Nucleus accumbens (tissue), 56 donors: ENCODE measurements at places on chromosomes 12 and 14.

DNA sequence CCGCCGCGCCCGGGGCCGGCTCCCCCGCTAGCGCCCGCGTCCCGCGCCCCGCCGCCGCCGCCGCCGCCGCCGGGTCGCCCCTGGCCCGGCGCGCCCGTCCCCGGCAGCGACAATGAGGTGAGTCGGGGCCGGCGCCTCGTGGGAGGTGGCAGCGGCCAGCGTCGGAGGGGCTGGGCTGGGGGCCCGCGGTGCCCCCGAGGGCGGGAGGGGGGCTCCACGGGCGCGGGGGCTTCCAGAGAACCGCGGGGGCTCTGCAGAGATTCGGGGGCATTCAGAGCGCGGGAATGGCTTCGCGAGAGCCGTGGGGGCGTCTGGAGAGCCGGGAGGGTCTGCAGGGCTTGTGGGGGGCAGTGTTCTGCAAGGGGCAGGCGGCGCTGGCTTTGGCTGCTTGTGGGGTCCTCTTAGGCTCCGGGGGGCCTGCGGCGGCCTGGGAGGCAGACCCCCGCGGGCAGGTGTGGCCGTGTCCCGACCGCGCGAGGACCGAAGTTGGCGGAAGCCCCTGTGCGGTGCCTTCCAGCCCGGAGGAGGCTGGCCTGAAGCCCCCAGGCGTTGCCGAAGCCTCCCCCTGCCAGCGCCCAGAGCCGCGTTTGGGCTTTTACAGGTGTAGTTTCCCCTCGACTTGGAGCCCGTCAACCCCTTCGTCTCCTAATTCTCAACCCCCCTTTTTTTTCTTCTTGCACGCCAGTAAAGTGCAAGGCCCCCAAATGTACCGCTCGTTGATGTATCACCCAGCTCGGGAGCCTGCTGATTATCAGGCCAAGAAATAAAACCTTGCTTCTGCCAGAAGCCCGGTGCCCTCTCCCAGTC, 93.1 kb upstream of the EVL start:
- no peak for DNase-seq

DNA sequence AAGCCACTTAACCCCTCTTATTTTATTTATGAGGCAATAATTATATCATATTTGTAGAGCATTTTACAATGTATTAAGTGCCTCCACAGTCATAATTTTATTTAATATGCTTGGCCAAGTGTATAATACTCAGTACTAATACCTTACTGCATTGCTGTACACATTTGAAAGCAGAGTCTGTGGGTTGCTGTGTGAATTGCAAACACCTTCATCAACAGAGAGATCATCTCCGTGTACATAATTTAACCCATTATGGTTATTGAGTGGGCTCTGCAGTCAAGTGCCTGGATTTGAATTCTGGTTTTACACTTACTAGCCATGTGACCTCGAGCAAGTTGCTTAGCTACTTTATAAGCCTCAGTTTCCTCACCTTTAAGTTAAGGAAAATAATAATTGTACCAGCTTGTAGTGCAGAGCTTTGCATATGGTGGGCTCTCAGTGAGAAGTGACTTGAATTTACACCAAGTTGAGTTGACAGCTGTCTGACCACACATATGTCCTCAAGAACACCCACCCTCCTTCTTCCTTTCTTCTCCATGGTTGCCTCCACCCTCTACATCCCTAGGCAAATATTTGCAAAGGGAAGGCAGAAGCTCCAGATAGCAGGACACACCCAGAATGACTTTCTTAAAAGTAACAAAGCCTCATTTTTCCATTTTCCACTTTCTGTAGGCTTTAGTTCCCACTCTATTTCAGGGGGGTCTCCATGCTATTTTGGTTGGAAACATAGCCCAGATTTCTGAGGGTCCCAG, 12.3 kb downstream of the CRACR2A start:
- no peak for DNase-seq

DNA sequence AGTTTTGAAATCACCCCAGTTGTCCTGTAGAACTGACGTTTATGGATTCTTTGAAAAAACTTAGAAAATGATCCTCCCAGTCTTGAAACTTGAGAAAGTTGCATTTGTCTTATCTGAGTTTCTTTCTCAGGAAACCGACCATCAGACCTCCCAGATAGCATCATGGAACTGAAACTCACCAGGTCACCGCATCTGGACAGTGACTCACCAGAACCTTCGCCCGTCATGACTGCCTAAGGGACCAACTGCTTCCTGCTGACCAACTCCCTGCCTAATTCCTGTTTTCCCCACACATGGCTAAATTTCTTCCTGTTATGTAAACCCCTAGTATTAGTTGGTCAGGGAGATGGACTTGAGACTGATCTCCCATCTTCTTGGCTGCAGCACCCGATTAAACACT, 175.7 kb downstream of the RIMBP2 start:
- no peak for DNase-seq

- DNase-seq, result no peak
These were observed 8.1 kb downstream of the CORO1C start for GRCh38 chr12:108722992-108723766.

GRCh38 chr12:49058366-49059044, 2.1 kb downstream of the KMT2D start:
- no peak for DNase-seq

GRCh38 chr12:59076622-59077021, 156.3 kb upstream of the LRIG3 start:
- DNase-seq, result no peak

GRCh38 chr14:100723830-100724437, 2.8 kb upstream of the DLK1 start:
- no peak for DNase-seq

- no peak for DNase-seq
These were observed 5.4 kb upstream of the DPPA3 start for GRCh38 chr12:7705846-7706245.

DNA sequence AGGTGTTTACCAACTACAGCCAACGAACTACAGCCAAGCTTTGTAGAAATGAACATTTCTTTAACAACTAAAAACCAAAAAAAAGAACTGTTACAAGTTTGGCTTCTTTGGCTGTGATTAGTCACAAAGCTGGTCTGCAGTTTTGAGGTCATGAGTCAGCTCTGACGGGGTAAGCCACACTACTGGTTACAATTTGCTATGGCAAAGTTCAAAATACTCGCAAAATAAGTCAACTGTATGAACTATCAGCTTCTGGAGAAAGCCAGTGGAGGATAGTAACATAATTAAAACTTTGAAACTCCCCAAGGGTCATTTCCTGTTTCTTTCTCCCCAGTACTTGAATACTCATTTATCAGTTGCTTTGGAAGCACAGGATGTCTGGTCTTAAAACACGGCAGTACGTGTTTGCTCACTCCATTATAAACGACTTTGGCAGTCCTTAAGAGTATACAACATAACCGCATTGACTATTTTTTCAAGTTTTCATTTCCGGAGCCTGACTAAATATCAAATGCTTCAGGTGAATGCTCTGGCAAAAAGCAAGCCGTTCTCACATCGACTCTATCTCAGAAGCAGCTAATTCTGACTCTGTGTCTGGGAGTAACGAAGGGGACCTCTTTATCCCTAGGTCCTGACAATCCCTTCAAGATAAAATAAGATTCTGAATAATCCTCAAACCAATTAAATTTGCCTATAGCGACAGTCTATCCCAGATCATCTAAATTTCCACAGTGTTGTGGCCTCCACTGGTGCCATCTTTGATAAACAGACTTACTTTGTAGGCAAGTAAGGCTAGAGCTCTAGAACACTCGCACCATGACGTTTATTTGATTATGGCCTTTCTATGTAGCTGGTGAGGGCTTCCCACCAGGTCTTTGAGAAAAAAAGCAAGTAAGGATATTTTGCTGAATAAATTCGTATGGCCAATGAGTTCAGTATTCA, 10.6 kb downstream of the PHLDA1 start:
- no peak for DNase-seq

DNA sequence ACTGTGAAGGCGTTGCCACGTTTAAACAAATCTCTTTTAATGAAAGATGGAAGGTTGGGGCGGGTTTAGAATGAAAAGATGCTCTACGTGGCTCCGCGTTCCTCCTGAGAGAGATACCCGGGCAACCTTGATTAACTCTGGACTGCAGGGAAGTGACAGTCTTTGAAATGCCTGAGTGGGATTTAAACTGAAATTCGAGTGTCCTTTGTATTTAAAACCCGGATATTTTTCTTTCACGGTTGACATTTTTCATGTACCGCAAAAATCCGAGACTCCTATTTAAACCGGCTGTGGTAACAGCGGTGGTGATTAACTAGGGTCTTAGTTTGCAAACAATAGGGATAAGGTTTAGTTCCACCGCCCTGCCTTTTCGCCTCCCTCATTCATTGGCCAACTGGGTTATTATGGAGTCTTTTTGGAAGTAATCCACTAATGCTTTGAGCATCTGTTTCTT, 707 bp downstream of the G2E3 start:
- DNase-seq, result no peak

- no peak for DNase-seq
These were observed 111.5 kb downstream of the SRGAP1 start for GRCh38 chr12:63955831-63956666.

- no peak for DNase-seq
These were observed 237.3 kb upstream of the GRIP1 start for GRCh38 chr12:66916189-66916588.

DNA sequence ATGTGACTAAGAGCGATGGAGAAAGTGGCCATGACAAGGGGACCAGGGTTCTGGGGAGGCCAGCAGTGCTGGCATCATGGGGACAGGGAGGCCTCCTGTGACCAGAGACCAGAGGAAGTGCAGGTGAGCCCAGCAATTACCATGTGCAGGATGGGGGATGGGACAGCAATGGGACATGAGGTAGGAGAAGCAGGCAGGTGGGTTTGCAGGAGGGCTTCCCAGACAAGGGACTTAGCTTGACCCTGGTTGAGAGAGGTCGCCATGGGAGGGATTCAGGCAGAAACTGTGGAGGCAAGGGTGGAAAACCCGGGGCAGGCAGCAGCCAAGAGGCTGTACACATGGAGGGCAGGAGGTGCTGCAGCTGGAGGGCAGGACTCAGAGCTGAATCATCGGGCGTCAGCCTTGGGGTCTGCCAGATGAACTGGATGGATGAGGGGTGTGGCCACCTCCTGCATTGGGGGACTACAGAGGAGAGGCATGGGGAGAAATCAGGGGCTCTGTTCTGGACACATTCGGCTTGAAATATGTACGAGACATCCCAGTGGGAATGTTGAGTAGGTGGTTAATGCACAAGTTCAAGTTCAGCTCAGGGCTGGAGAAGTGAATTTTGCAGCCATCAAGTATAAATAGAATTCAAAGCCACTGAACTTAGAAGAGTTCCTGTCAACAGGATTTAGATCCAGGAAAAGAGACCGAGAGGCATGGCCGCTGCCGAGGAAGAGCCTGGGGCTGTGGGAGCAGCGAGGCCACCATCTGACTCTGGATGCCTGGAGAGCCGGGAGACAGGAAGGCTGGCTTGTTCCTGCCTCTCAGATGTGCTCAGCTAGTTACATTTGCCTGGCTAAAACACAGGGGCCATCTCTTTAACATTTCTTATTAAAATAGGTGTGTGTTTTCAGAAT, 36.6 kb downstream of the SFSWAP start:
- DNase-seq, result no peak

DNA sequence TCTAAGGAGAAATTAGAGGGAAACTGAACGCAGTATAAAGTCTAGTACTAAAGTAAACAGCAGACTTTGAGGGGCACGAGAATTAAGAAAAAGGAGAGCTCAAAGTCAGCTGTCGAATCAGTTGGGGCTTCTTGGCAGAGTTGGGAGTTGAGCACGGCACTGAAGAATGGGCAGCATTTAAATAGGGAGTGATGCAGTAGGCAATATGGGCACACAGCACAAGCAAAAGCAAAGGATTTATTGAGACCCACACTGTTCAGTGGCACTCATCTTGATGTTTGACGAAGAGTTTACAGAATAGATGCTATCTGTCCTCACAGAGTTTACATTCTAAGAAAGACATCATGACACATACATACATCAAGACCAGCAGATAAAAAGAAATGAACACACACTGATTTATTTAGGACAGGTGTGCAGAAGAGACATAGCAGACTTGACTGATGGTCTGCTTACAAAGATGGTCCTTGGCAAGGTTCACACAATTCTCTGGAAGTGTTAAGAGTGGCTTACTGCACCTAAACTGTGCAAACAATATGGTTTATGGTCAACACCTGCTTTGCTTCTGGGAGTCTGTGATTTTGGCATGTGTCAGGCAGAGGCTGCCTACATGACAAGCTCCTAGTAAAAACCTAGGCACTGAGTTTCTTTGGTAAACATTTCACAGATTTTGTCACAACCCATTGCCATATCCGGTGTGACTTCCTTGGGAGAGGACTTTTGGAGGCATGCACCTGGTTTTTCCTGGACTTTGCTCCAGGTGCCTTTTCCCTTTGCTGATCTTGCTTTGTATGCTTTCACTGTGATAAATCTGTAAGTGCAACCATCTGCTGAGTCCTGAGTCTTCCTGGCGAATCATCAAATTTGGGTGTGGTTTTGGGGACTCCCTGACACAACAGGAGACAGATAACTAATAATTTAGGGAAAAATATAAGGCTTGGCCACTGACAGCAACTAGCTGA, 26.3 kb downstream of the ALKBH1 start:
- no peak for DNase-seq

DNA sequence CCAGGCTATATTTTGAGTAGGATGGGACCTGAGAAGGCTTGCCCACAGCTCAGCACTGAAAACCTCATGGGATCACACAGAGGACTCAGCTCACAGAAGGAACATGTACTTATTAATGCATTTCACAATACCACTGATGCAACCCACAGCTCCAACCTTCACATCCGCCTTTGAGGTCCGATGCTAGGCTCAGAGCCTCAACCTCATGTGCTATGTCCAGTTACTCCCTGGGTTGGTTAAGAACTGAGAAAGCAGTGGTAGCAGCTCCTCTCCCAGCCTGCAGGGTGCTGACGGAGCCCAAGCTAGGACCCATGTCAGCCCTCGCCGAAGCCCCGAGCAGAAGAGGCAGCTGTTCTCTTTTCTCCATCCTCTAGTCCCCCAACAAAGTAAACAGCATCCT, 52.9 kb downstream of the SPTB start:
- no peak for DNase-seq

DNA sequence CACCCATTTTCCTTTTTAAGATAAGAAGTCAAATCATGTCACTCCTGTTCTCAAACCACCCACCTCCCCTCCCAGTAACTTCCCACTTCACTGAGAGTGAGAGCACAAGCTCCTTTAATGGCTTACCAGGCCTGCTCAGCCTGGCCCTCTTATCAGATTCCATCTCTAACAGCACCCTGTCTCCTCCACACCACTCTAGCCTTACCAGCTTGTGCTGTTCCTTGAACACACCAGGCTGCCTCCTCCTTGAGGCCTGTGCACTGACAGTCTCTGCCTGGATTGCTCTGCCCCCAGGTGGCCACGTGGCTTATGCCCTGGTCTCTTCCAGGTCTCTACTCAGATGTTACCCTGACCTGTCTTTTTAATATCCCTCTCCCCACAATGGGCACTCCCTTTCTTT, 40.1 kb upstream of the EVL start:
- no peak for DNase-seq

DNA sequence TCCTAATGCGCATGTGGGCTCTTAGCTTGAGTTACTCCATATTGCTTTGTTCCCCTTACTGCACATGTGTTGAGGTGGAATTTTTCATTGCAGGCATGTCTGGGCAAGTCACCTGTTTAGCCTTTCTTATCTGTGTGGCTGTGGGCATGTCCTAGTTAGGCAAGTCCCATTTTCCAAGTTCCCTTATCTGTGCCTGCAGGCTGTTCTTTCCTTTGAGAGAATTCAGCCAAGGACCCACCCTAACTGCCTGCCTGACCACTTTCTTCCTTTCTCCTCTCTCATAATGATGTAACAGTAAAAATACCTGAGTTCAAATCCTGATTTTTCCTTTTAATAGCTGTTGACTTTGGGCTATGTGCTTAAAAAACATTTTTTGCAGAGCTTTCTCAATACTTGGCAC, 870.6 kb downstream of the NRXN3 start:
- DNase-seq, result no peak
